ENCODE measurements at places on chromosomes 12 and 14.

DNA sequence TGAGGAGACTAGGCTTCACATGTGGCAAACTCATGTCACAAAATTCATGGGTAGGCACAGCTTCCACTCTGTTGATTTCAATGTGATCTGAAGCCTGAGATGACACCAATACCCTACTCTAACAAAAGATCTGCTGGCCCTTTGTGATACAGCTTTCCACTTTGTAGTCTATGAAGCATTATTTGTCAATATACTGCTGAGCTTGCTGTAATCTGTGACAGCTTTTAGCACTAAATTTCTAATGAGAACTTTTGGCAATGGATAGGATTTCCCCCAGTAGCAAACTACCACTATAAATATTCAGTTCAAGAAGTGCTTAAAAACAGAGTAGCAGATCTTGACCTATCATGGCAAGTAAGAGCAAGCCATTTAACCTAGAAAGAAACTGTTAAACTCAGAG is 5.6 kb upstream of the HEATR5A start:
- no peak for DNase-seq

DNA sequence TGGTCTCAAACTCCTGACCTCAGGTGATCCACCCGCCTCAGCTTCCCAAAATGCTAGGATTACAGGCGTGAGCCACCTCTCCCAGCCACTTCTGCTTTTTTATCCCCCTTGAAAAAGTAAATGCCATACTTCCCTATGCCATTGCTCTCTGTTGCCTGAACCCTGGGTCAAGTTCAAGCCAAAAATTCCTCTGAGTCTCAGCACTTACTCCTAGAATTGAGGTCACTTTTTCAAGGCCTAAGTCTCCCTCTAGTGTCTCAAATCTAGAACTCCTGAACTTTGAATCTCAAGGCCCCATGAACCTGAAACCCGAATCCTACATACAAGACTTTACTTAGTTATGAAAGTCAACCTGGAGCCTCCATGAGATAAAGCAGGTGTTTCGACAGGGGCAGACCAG is 1.4 kb upstream of the APOBEC1 start:
- no peak for DNase-seq

DNA sequence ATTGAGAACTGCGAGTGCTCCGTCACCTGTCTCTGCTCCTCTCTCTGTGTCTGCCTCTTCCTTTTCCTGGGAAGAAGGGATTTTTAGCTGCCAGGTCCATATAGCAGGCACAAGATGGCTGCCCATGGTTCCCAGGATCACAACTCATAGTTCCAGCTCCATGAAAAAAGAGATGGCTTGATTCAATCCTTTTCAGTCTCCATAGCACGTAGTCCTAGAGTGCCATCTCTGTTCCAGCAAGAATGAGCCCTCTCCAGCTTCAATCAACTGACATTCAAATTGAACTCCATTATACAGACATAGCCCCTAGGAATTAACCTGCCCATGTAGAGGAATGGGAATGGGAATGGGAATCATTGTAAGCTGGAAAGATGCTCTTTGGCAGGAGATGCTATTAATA is 34.7 kb upstream of the RTRAF start:
- DNase-seq, result no peak

- no peak for DNase-seq
Measured at GRCh38 chr14:104137297-104138097, 890 bp upstream of the KIF26A start.

DNA sequence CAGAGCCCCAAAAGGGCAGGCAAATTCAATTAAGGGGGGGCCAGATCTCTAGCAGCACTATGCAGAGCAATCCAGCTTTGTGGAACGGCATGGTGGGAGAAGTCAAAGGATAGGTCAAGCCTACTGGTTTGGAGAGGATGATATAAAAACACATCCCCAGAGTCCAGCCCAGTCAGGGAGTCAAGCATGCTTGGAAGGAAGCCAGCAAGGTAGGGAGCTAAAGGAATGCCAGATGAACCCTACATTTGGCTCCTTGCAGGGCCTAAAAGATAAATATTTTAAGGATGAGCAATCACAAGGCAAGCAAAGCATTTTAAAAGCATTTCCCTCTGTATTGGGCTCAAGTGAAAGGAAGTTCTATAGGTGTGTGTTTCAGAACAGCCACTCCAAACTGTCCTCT is 21.4 kb downstream of the KCTD10 start:
- no peak for DNase-seq

- no peak for DNase-seq
Measured at GRCh38 chr12:113010701-113011100, 32.4 kb downstream of the OAS2 start.

GRCh38 chr14:74525361-74525851 is 31.8 kb downstream of the ISCA2 start:
- DNase-seq, result no peak

DNA sequence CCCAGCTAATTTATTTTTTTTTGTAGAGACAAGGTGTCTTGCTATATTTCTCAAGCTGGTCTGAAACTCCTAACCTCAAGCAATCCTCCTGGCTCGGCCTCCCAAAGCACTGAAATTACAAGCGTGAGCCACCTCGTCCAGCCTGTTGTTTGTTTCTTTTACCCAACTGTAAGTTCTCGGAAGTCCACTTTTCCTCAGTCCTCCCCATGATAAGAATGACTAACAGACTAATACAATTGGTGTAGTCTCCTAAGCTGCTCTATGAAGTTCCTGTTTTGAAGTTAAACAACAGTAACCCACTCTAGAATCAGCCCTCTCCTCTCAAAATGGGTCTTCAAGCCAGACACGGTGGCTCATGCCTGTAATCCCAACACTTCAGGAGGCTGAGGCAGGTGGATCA is 36.5 kb downstream of the HIGD1C start:
- no peak for DNase-seq

- DNase-seq, result no peak
Measured at GRCh38 chr12:46983959-46984841, 95.2 kb upstream of the PCED1B start.

DNA sequence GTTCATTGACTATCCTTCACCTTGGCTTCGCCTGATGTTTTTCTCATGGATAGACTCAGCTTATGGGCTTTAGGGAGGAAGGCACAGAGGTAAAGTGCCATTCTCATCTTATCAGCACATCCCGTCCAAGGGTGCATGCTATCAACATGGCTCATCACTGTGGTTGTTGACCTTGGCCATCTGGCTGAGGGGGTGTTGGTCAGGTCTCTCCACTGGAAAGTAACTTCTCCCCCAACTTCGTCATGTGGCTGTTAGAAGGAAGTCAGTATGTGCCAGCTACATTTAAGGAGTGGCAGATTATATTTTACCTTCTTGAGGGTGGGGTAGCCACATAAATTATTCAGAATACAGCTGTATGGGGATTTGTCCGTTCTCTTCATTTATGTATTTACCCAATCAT is 68.9 kb downstream of the EML1 start:
- no peak for DNase-seq

DNA sequence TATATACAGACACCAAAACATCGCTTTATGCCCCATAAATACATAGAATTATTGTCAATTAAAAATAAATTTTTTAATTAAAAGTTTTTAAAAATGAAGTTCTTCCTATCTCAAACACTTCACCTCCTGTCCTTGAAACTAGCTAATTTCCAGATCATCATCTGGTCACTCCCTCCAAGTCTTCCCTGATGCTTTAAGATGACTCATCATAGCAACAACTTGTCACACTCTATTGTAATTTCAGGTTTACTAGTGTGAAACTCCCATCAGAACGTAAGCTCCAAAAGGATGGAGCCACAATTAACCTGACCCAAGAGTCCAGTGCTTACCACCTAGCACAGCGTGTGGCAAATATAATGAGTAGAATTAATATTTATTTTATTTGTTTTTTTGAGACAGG is 16.3 kb downstream of the GXYLT1 start:
- DNase-seq, result no peak

DNA sequence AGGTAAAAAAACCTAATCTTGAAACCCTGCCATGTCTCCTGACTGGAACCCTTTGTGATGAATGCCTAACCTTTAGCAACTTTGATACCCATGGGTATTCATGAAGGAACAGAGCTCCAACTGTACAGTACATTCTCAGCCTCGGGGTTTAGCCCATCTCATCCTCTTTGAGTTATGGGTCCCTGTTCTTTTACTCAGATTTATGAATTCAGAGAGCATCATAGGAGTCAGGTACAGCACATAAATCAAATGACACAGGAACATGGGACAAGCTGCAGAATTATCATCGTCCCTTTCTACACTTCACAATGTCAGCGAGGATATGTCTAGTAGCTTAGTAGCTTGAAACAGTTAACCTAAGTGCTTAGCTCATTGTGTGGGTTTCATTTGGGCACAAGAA is 527.4 kb downstream of the NOVA1 start:
- DNase-seq, result no peak

DNA sequence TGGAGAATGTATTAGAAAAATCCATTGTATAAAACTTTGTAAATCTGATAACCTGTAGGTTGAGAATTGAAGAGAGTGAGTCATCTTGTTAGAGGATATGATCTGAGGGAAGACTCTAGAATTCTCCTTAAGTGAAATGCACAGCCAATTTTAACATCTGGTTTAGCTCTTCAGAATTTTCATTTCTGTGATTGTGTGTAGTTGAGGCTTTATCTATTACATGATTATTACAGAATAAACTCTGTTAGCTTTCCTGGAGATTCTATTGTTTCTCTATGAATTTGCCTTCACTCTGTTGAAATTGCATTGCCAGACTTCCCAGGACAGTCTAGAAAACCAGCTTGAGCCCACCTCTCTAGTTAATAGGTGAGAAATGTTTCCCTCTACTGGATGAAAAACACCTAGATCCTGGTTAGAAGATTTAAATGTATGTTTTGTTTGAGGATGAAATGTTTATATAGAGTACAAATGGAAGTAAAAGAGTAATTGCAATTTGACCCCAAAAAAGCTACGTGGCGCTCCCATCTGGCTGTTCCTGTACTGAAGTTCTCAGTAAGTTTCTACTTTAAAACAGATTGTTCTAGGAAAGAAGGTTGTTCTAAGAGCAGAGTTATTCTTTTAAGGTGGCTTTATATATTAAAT is 2.9 kb downstream of the NUDT4 start:
- DNase-seq, result no peak

- DNase-seq, result no peak
Measured at GRCh38 chr12:60501124-60501729, 905.4 kb downstream of the SLC16A7 start.

GRCh38 chr12:110934093-110934852 is 13.9 kb upstream of the MYL2 start:
- no peak for DNase-seq

DNA sequence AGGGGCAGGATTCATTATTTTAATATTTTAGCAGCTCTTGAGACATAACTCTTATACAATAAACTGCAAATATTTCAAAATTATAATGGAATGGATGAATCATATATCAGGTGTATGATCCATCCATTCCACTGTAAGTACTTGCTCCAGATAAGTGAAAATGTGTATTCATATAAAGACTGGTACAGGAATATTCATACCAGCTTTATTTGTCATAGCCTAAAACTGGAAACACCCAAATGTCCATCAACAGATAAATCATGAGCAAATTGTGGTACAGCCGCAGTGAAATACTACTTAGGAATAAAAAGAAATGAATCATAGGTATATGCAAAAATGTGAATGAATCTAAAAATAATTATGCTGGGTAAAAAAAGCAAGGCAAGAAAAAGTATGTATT is 263.6 kb upstream of the SYT10 start:
- no peak for DNase-seq

All from AG09319 (cell line).